Stimulated activated CD8-positive, alpha-beta memory T cell treated with anti-CD3 and anti-CD28 coated beads, Interleukin-15, amount 100 ng/mL, for 1 hour (primary cell): ENCODE measurements at places on chromosomes 13 and 19.

- DNase-seq: no peak
Measured at GRCh38 chr19:37998801-37999308, 91.8 kb downstream of the SIPA1L3 start.

GRCh38 chr13:109191413-109191812, 562.0 kb downstream of the MYO16 start:
- no peak for DNase-seq

GRCh38 chr19:30733826-30734550, 361.8 kb downstream of the ZNF536 start:
- DNase-seq: no peak

GRCh38 chr13:111359237-111359915, 38.9 kb downstream of the TEX29 start:
- no peak for DNase-seq

DNA sequence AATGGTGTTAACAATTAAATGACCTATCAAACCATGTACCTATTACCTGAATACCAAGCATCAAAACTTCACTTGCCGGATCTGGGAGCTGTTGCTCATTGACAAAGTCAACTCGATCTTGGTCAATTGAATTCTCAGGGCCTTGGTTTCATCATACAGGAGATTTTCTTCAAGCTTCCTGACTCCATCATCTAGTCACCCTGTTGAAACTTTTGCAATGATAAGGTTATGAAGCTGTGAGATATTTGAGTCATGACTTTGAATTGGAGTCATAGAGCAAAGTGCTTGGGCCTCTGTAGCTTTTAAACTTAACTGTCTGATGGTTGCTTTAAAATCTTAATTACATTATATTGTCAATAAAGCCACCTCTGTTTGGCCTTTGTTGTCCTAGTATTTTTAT, 260.9 kb downstream of the COG6 start:
- DNase-seq: no peak

DNA sequence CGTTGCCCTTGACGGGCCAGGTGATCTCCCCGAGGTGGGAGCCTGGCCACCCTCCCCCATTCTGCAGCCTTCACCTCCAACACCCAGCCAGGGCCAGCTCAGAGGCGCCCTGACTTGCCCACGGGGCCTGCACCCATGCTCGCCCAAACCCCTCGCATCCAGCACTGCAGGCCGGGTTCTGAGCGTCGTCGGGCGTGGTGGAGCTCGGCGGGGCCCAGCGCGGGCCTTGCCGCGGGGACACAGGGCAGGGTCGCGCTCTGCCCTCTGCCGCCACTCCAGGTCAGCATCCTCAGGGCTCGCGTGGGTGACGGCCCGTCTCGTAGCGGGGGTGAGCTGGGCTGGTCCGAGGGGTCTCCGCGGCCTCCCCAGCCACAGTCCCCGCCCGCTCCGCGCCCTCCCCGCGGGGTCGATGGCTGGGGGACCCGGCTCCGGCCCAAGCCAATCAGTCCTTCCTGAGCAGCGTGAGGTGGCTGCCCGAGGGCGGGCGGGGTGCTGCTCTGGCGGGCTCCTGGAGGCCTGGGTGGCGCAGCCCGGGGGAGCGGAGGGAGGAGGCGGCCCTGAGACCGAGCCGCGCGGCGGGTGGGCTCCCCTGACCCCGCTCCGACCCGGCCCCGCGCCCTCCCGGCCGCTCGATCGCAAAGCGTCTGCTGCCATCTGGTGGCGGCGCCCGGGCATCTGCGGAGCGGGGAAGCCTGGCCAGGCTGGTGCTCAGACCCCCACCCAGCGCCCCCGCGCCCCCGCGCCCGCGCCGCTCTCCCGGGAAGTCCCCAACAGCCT, 61.4 kb downstream of the CCNE1 start:
- DNase-seq: peak; percentile 36

DNA sequence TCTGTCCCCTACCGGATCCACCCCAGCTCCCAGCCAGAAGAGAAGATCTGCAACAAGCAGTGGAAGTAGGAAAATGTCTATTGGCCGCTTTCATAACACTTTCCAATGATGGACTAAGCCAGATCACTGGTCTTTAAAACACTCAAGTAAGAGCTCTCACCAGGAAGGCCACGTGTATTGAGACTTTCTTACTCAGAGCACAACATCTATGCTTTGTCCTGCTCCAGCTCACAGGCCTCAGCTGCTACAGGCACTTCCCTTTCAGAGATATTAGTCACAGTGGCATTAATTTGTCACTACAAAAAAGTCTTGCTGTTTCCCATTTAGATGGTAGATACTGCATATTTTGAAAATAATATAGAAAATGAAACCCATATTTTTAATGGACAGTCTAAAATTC, 164.2 kb downstream of the ABCC4 start:
- DNase-seq: no peak
